ENCODE measurements at places on chromosomes 11 and 22.

- DNase-seq, result no peak
Measured at GRCh38 chr22:40377931-40378330, 7.5 kb downstream of the SGSM3 start.

GRCh38 chr11:119341222-119342022, 739 bp upstream of the C1QTNF5 start:
- no peak for DNase-seq

- no peak for DNase-seq
Measured at GRCh38 chr22:31898926-31899325, 45.4 kb upstream of the YWHAH start.

- DNase-seq, result peak; percentile 7
Measured at GRCh38 chr11:78684377-78684776, 109.7 kb upstream of the NARS2 start.

- DNase-seq, result no peak
Measured at GRCh38 chr11:1117992-1118391, 39.8 kb upstream of the MUC5AC start.
